Activated naive CD4-positive, alpha-beta T cell (primary cell): ENCODE measurements at places on chromosomes 16 and 17.

DNA sequence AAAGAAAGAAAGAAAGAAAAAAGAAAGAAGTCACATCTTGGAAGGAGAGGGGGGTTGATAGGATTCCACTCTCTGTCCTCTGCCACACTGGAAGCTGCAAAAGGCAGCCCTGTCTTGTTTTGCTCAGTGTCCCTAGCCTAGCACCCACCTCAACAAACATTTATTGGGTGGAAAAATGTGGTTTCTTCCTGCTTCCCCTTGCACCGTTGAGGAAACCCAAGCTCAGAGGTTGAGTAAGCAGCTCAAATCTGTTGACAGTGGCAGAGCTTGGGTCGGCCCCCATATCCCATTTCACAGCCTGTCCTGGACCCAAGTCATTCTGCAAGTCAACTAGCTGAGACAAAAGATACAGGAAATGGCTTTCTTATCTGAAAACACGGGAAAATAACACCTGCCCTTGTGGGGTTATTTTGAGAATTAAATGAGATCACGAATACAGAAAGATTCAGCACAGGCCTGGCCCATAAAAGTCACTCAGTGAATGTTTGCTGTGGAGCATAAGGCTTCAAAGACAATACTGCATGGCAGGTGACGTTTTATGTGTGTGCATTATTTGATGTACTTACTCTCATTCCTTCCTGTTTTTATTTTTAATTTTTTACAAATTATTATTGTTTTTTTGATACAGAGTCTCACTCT lies 63.6 kb downstream of the SCNN1B start:
- DNase-seq: no peak

GRCh38 chr16:76931186-76931585 lies 259.8 kb upstream of the MON1B start:
- DNase-seq: no peak

GRCh38 chr17:10139577-10139976 lies 58.8 kb downstream of the GAS7 start:
- DNase-seq: no peak

DNA sequence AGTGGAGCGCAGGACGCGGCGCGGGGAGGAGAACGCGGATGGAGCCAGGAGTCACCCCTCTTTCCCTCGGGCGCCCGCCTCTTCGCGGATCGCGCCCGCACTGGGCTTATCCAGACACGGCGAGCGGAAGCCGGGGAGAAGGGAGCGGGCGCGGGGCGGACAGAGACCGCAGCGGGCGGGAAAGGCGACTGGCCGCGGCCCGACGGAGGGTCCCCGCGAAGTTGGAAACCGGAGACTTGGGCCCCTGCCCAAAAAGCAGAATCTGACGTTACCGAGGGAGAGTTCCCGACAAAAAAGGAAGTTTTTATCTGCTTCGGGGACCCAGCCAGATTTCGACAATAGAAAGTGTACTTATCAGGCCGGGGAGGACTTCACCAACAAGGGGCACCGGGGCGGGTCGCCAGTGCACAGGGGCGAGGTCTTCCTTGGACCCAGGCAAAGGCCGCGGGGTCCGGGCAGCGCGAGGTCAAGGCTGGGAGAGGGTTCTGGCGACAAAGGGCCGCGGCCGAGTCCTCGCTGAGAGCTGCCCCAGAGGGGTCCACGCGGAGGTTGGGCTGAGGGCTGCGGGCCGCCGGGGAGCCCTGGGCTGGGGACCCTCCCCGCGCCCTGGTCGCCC lies 519 bp downstream of the ST6GALNAC2 start:
- DNase-seq: no peak

DNA sequence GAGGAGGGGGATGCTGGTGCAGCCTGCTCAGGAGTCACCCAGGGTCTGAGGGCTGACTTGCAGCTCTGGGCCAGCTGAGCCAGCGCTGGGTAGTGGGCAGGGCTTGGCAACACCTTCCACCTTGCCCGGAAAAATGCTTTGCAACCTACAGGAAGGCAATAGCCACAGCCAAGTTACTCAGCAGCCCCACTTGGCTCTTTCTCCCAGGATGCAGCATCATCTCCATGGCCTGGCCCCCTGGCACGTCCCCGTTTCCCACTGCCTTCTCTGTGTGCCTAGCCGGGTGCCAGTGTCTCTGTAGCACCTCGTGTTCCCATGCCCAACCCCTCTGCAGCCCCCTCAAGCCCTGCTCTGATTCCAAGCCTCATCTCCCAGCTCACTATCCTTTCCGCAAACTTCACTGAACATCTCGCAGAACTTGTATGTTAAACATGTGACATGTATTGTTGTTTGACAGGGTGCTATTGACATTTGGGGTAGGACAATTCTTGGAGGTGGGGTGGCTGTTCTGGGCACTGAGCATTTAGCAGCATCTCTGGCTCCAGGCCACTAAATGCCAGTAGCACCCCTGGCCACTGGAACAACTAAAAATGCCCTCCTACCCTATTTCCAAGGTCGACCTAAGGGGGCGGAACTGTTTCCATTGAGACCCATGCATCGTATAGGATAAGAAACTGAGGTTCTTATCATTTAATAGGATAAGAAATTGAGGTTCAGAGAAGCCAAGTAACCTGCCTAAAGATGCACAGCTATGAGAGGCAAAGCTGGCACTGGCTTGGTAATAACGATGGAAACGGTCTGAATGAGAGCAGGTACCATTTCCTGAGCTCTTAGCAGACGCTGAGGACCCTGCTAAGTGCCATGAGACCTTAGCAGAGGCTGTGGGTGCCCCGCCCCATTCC lies 12.2 kb downstream of the DEXI start:
- DNase-seq: no peak

GRCh38 chr17:19346351-19347255 lies 15.9 kb downstream of the B9D1 start:
- no peak for DNase-seq

DNA sequence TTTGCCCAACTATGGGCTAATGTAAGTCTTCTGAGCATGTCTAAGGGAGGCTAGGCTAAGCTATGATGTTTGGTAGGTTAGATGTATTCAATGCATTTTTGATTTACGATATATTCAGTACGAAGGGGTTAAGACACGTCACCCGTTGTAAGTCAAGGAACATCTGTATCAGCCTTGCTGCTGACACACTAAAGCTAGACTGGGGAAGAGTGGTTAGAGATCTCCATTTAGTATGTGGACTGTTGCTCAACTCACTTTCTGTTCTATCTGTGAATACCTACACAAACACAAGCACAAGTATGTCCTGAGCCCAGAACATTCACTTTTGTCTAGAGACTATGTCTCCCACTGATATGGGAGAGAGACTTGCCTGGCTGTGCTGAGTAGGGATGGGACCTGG lies 71.5 kb downstream of the VMP1 start:
- DNase-seq: no peak

- no peak for DNase-seq
Observed at GRCh38 chr17:81891303-81891552, 158 bp downstream of the ALYREF start.

GRCh38 chr17:77160091-77160874 lies 19.5 kb downstream of the SEC14L1 start:
- DNase-seq: no peak

DNA sequence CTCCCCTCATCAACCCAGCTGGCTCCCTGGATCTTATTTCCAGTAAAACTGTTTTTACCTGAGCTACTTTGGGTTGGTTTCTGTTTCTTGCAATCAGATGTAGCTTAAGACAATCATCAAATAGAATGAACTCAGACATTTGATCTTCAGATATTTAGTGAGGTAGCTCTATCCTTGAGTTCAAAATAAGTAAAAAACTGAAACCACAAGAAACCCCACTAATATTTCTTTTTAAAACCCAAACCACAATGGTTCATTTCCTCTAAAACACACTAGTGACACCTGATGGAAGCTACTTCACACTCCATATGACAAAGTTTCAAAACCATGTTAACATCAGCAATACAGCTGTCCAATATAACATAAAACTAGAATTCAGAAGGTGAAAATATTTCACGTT lies 37.8 kb downstream of the CACNG1 start:
- DNase-seq: no peak

GRCh38 chr16:6749698-6750097 lies 582.9 kb upstream of the RBFOX1 start:
- DNase-seq: no peak

GRCh38 chr16:4273858-4274311 lies 1.1 kb upstream of the TFAP4 start:
- no peak for DNase-seq

GRCh38 chr17:33214996-33215395 lies 78.1 kb downstream of the ASIC2 start:
- DNase-seq: no peak

GRCh38 chr17:43790311-43790940 lies 10.2 kb downstream of the CFAP97D1 start:
- DNase-seq: no peak

GRCh38 chr16:81517629-81518438 lies 73.2 kb downstream of the CMIP start:
- no peak for DNase-seq

- peak; percentile 35 for DNase-seq
Observed at GRCh38 chr17:17119533-17119932, 77.3 kb downstream of the MPRIP start.

DNA sequence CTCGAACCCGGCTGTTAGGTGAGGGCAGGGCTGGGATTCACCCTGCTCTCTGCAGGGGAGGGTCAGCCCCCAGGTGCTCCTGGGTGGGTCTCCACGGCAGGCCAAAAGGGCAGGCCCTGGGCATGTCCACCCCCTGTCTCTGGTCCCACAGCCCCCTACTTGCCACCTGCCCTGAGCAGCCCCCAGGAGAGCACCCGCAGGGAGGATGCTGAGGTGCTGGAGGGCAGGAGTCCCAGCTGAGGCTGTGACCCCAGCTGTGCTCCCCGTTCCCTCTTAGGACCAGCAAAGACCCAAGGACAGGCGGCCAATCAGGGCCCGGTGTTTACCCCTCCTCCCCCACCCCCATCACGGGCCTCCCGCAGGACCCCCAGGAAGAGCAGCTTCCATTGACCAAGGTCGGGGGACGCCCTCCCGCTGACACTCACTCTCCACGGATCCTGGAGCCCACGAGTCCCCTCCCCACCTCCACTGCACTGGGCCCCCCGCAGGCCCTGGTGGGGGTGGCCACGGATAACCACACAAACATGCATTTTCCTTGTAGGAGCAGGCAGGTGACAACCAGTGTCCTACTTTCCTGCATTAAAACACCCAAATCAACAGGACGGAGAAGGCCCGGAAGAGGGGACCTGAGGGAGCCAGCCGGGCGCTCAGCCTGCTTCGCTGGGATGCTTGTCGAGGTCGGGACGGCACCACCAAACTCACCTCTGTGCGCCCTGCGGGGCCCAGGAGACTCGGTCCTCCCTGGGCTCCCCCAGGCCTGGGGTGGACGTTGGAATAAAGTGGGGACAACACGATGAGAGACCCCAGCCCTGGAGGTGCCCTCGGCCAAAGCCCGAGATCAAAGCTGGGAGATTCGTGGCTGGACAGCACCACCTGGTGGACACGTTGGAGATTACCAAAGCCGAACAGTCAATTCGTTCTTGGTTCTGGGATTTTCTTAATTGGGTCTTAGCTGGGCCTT lies 22.5 kb upstream of the ENPP7 start:
- DNase-seq: peak; percentile 26

DNA sequence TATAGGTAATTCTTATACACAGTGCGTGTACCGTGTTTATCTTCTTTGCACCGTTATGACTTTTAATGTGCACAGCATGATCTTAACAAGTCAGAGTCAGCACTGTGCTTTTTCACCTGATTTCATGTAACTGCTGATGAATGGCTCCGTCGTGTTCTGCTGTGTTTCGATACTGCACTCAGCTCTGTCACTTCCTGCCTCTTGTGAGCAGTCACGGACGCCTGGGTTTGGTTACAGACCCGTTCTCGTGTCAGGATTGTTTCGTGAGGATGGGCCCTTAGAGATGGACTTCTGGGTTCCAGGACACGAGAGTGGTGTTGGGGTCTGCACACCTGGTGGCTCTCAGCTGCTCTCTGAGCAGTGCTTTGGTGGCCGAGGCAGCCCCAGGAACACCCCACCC lies 24.6 kb downstream of the TBCD start:
- no peak for DNase-seq

GRCh38 chr16:24516900-24517669 lies 22.3 kb upstream of the RBBP6 start:
- peak; percentile 49 for DNase-seq

GRCh38 chr17:49739641-49740271 lies 24.2 kb downstream of the FAM117A start:
- peak; percentile 94 for DNase-seq

- DNase-seq: no peak
Observed at GRCh38 chr17:76892329-76892728, 24.1 kb downstream of the MGAT5B start.

DNA sequence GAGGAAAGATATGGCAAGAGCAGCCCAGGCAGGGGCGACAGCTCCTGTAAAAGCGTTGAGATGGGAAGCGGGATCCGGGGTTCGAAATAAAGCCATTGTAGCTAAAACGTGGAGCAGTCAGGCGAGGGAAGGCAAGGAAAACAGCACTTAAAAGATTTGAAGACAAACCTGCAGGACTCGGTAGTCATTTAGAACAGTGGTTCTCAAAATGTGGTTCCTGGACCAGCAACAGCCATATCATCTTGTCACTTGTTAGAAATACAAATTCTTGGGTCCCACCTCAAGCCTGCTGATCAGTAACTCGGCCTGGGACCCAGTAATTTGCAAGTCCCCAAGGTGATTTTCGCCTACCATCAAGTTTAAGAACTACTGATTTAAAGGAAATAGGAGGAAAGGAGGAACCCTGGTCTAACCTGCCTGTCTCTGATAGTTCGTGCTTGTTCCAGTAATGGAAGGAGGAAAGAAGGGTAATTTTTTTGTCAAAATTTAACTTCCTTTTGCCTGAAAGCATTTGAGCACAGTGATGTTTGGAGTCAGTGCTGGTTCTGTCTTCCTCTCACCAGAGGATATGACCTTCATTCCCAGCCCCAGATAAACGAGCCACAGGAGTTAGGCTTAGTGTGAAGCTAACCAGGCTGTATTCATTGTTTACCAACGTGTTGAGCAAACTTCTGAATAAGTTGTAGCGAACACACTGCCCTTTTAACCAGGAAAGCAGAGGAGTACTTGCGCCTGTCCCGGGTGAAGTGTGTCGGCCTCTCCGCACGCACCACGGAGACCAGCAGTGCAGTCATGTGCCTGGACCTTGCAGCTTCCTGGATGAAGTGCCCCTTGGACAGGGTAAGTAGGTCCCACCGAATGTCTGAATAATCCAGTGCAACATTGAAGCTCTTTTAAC lies 1.1 kb downstream of the ORC6 start:
- DNase-seq: no peak

DNA sequence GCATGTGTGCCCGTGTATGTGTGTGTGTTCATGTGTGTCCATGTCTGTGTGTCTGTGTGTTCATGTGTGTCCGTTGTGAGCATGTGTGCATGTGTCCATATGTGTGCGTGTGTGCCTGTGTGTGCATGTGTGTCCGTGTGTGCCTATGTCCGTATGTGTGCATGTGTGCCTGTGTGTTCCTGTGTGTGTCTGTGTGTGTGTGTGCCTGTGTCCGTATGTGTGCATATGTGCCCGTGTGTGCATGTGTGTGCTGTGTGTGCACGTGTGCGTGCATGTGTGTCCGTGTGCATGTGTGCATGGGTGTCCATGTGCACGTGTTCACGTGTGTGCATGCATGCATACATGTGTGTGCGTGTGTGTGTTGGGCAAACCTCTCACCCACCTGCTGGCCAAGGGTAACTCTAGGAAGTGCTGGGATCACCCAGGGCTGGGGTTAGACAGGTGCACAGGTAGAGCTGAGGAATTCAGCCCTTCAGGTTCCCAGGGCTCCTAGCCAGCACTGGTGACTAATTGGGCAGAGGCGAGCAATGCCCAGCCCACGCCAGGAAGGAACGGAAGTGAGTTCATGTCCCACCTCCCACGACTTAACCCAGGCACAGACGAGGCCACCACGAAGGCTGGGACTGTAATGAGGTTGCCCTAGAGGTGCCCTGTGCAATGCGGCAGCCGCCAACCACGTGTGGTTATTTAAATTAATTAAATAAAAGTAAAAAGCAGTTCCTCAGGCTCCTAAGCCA lies 8.2 kb upstream of the CSNK1D start:
- no peak for DNase-seq
